ENCODE measurements at places on chromosomes 11 and 22.
A peak's percentile ranks its signal among the peaks of the same experiment; 100 is the strongest.

- DNase-seq, result no peak
These were observed 497.1 kb downstream of the BRD1 start for GRCh38 chr22:49330421-49331222.

- DNase-seq, result no peak
These were observed 12.5 kb upstream of the TP53I11 start for GRCh38 chr11:44963136-44963535.

- no peak for DNase-seq
These were observed 1.3 kb downstream of the LRP5 start for GRCh38 chr11:68313574-68314202.

DNA sequence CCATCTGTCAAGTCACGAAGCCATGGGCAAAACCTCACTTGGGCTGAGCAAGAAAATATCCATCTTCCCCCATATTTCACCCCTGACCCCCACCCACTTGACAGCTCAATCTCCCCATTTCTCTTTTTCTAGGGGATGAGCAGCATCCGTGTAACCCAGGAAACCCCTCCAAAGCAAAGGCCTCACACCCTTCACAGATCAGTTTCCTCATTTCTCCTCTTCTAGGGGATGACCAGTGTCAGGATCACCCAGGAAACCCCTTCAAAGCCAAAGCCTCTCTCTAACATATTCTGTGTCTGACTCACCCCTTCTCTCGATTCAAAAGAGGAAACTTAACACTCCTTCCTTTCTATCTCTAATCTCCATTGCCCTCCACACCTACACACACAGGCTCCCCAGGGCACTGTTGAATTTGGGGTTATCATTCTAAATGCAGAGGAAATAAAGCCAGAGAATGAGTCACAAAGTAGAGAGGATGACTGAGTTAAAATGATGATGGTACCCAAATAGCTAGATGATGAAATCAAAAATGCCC is 439.7 kb downstream of the BUD13 start:
- no peak for DNase-seq

DNA sequence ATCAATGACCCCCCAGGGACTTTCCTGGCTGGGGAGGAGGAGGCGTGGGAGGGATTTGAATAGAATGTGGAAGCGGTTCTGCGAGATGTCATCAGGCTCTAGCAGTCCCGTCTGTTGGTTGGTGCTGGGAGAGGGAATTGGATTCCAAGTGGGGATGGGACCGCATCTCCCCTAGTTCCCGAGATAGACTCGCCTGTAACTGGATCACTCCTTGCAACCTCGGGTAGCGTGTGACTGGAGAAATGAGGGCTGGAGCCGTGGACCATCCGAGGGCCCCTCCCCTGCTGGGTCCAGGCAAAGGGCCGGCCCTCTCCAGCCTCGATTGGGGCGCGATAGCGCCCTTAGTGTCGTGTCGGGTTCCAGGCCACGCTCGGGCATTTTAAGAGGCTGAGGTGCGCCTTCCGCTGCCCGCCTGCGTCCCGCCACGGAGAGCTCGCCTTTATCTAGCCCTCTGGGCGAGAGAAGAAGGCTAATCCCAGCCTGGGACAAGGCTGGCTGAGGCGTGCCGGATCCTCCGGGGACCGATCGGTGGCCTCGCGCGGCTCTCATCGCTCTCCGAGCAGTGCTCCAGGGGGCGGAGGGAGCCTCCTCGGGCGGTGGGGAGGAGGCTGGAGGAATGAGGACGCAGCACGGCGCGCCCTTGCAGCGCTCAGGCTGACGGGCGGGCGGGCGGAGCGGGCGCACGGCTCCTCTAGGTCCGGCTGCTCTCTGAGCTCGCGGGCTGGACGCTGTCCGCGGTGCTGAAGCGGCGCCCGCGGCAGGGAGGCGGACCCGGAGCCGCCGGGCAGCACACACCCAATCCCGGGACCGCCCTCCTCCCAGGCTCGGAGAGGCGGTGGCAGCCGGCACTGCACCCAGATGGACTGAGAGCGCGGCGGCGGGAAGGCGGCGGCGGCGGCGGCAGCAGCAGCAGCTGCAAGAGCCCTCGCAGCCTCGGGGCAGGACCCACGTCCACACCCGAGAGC is 107.8 kb downstream of the OSBP2 start:
- peak; percentile 38 for DNase-seq

DNA sequence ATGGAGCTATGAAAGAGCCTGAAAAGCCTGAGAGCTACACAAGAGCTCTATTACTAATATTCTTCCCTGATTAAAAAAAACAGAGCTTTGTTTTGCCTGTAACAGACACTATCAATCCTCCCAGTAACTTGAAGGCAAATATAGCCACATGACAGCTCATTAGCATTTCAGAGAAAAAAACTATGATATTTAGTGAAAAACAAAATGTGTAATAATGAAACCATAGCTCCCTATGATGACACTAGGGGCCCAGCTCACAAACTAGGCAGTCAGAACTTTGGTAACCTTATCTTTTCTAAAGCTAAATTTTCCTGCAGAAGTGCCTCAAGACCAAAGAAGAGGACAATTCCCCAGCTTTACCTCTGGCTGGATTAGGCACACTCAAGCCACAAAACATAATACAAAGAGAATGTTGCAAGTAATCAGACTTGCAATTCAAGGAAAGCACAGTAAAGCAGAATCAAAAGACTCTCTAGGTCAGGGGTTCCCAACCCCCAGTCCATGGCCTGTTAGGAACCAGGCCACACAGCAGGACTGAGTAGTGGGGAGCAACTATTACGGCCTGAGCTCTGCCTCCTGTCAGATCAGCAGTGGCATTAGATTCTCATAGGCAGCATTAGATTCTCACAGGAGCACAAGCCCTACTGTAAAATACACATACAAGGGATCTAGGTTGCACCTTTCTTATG is 53.3 kb downstream of the MRTFA start:
- DNase-seq, result no peak

DNA sequence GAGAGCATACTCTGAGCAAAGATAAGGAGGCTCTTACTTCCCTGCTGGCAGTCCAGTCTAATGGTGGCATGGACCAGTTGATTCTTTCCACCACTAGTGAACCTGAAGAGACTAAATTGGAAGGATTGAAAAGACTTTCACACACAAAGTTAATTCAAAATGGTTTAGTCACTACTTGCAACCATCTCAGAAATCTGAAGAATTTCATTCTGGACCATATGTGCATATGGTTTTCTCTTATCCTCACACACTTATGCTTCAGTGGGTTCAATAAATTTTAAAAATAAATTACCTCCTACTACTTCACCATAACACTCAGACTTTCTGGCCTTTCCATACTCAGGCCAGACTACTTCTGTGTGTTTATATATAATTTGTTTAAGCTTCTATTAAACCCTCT is 44.7 kb downstream of the CADM1 start:
- DNase-seq, result no peak

- DNase-seq, result no peak
These were observed 30.6 kb upstream of the ATXN10 start for GRCh38 chr22:45640941-45641621.

- DNase-seq, result no peak
These were observed 733 bp downstream of the TRIM5 start for GRCh38 chr11:5684036-5684645.

GRCh38 chr22:44666207-44666585 is 35.8 kb upstream of the PRR5 start:
- DNase-seq, result no peak

- no peak for DNase-seq
These were observed 988 bp downstream of the RPS3 start for GRCh38 chr11:75400146-75400865.

GRCh38 chr11:44633641-44634040 is 68.2 kb downstream of the CD82 start:
- no peak for DNase-seq

GRCh38 chr22:24330636-24331035 is 60.0 kb downstream of the SPECC1L start:
- DNase-seq, result no peak

DNA sequence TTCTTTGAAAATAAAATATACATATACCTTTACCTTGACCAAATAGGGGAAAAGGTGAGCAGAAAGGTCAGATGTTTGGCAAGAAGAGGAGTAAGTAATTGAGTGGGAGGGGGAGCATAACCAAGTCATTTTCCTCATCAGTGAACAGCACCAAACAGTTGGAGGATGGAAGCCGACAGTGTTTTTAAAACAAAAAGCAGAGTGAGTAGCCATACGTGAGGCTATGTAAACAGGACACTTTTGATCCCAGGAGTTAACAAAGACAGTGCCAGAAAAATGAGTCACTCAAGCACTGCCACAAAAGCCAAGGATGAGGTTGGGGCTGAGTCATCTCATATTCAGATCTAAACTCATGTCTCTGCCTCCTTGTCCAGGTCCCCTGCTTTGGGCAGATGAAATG is 734.7 kb downstream of the KCNA4 start:
- DNase-seq, result no peak

- no peak for DNase-seq
These were observed 44.4 kb downstream of the INSC start for GRCh38 chr11:15159085-15159484.

GRCh38 chr22:50304528-50305392 is 2.7 kb downstream of the PLXNB2 start:
- no peak for DNase-seq

DNA sequence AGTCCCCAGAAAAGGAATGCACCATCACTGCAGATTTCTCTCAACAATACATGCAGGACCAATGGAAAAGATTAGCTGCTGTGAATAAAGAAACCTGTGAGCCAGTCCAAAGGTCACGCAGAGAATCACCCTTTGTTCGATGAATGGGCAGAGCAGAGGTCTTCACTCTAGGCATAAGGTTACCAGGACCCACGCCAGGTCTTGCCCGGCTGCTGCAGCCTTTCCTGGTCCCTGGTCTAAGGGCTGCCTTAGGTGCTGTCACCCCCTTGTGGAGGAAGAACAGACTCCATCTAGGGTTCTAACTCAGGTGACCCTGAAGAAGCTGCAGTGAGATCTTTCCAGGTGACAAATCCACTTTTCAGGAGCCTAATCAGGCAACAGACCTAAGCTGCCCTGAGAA is 29.0 kb upstream of the NAP1L4 start:
- DNase-seq, result peak; percentile 19

DNA sequence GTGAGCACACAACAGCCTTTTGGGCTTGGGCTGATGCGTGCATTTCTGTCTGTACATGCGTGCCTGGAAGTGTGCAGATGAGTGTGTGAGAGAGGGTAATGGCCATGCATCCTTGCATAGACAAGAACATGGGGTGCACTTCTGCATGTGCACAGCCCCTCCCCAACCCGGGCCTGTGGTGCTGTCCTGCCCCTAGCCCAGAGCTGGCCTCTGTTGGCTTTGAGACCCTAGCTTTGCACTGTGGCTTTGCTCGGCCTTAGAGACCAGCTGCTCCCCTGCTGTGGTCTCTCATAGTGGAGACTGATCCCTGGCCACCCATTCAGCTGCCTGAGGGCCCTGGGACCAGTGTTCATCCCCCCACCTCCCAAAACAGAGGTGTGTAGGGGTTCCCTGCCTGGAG is 25.4 kb downstream of the ST3GAL4 start:
- no peak for DNase-seq

DNA sequence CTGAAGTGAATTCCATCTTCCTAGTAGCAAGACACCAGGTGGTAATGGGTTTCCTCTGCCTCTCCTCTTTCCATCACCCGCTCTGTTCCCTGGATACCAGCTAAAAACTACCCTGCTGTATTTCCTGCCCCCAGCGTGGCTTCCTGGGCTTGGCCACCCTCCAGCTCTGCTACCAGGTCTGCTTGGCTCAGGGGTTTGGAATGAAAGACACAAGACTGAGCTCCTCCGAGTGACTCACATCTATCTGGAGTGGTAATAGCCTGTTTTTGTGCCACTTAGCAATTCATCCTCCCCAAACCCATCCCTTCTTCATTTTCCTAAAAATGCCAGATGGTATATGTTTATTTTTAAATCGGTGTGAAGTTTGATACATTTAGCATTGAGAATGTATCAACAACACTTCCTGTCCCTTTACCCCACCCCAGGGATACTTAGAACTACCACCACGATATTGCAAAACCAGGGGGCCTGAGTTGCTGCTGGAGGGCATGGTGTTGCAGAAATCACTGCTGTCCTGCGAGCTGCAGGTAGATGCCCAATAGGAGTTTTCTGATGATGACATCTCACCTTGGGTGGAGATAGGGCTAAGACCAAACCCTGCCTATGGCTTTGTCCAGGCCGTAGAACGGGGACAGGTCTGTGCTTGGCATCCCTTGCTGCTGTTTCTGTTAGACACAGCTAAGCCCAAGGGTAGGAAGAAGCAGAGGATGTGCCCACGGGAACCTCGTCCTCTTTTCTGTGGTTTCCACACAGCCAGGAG is 7.5 kb upstream of the MICAL3 start:
- no peak for DNase-seq

DNA sequence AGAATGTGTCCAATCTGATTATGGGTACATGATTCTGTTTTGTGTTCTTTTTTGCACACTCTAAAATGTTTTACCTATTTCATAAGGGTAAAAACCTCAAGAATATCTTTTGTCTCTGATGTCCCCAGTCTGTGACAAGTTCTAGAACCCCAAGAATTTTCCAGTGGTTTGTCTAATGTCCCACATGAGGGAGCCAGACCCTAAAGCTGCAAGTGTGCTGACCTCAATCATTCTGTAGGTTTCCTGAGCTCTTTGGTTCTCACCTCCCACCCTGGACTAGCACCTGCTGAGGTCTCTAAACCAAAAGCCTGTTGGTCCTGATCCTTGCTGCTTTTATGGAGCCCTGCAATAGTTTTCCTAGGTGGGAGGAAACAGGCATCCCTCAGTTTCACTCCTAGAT is 149.8 kb upstream of the MPPED2 start:
- DNase-seq, result no peak
